ENCODE measurements at places on chromosomes 1 and 21. TPM values are rescaled to one million over a fixed set of nuclear protein-coding genes. Genes with fewer than 3 reads are reported as not detected.

Gene FCMR
- total RNA-seq = 4.3 TPM

Gene AGMAT
- total RNA-seq = 2.3 TPM

Gene PINK1
- 52.7 TPM for total RNA-seq

Gene WNT3A
- total RNA-seq = not detected

Gene LRRC71
- 0.14 TPM for total RNA-seq

Gene LCA5L
- total RNA-seq = 0.88 TPM

Gene UCHL5
- total RNA-seq = 31.4 TPM

Gene AMY1A
- not detected for total RNA-seq

Gene SH2D5
- 6.7 TPM for total RNA-seq

Gene SLC6A9
- 70.0 TPM for total RNA-seq

Gene ZNF593
- total RNA-seq = 26.3 TPM

Gene OR10Z1
- not detected for total RNA-seq

Gene DIO1
- total RNA-seq = not detected

Gene UBASH3A
- not detected for total RNA-seq

Gene CRABP2
- total RNA-seq = 1.7 TPM

Gene OPTC
- total RNA-seq = not detected

Gene RSRP1
- total RNA-seq = 98.5 TPM
